Activated CD4-positive, alpha-beta T cell treated with anti-CD3 and anti-CD28 coated beads, Interleukin-2, amount 10 ng/mL, durations not matched to agents 24 days and 14 days (primary cell): ENCODE measurements at places on chromosomes 2 and 18.

GRCh38 chr2:231884438-231885140, 41.6 kb downstream of the NPPC start:
- DNase-seq, result no peak

DNA sequence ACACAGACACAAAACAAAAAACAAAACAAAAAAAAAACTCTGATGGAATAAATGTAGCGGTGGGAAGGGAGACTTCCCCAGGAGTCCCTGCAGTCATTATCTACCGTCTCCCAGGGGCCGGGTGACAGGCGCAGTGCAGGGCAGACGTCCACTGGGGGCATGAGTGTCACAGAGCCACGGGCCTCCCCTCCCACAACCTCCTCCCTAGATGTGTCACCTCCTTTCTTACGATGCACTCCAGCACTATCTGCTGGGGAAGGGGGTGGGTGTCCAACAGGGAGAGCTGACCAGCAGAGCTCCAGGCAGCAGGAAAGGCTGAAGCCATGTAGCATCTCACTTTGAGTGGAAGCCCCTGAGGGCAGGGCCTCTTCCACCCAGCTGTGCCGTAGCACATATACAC, 84.5 kb downstream of the LONRF2 start:
- DNase-seq, result no peak

DNA sequence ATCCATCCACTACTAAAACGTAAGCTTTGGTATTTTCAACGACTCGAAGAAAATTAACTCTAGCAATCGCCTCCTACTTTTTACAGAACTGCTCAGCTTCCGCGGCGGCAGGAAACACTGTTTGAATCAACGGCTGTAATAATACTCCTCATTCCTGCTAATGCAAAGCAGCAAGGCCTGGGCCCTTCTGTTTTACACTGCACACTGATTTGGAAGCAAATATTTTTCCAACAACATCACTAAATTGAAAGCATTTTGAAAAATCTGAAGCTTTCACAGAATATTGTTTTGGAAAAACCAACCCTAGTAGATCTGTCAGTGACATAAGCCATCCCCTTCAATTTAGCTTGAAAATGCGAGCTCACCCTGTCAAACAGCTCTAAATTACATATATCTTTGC, 261.2 kb downstream of the TXNL1 start:
- DNase-seq, result no peak

GRCh38 chr2:147331790-147332419, 512.9 kb upstream of the ACVR2A start:
- peak; percentile 81 for DNase-seq

- no peak for DNase-seq
Observed at GRCh38 chr18:54774981-54775665, 53.2 kb upstream of the RAB27B start.

DNA sequence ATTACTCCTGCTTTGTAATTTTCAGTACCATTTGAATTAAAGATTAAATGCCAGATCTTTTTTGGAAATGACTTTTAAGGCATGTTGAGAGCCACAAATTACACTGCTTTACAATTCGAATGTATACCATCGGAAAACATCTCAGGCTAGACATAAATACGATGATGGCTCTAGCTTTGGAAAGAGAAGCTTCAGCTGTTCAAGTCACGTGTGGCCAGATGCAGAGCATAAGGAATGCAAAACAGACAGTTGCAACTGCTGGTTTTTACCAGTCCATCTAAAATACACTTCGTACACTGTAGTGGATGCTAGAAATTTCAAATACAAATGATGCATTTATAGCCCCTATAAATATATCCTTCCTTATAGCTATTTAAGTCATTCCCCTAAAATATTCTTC, 8.0 kb downstream of the ZNF516 start:
- DNase-seq, result peak; percentile 36

DNA sequence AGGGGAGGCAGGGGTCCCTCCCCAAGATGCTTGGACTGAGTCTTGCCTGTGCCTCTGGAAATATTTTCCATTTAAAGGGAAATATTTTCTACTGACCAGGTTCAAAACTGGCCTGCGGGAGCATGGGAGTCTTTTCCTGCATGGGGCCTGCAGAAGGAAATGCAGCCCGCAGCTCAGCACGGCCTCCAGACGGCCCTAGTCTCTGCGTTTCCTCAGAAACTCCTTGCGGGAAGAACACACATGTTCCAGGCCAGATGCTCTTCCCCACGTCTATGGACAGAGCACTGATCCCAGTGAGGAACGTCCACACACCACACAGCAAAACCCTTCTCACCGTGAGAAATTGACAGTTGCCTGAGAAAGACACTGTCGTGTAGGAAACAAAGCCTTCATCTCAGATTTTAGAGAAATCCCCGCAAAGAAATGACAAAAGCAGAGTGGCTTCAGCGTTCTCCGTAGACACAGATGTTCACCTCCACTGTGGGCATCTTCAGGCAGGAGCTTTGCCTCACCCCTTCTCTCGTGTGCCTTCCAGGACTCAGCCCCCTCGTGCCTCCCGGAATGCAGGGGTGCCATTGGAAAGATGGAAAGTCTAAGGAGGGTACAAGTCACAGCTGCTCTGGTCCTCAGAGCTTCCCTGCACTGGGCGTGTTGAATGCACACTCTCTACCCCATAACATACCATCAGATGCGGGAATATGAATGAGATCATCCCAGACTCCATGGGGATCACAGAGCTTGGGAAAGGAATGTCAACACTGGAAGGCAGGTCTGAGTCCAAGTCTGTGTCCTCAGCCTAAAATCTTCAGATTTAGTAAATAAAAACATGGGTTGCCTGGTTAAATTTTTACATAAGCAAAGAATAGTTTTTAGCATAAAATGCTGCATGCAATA, 438.7 kb upstream of the SALL3 start:
- no peak for DNase-seq

- no peak for DNase-seq
Observed at GRCh38 chr2:8053216-8053615, 628.6 kb upstream of the ID2 start.

DNA sequence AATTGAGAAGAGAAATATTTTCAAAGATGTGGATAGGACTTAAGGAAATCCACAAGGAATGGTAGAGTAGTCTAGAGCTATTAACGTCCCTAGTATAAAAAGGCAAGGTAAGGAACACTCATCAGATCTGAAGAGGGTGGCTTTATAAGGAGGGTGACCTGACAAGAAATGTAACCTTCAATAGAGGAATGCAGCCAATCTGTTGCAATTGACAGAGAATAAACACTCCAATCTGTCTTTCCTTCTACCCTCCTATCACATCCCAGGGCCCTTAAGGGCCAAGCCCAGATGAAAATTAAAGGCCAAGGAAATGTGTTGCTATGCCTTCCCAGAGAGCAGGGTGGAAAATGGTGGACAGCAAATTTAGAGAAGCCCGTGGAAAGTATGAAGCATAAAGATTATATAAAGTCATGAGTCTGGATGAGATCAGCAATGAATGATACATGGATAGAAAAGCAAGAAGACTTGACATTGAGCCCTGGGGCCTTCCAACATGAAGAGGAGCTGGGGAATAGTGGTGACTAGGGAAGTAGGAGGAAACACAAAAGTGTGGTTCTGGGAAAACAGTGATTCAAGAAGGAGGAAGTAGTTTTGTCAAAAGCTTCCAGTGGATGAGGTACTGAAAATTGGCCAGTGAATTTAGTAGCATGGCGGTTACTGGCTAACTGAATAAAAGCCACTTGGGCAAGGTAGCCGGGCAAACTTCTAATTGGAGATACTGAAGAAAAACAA, 270.6 kb upstream of the TANK start:
- DNase-seq, result no peak

GRCh38 chr2:218261423-218262236, 815 bp downstream of the GPBAR1 start:
- no peak for DNase-seq

DNA sequence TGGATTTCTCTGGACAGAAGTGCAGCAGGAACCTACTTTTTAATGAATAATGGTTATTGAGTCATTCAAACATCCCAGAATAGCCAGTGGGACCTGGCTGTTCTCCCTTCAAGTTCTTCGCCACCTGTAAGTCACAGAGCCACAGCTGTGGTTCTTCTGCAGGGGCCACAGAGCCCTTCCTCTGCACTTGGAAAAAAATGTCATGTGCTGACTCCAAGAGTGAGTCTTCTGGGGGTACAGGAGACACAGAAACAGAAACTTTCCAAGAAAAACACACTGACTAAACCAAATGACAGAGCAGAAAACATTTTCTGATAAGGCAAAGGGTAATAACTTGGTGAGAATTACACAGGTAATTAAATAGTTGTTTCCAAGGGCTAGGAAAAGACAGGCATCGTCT, 68.7 kb upstream of the FN1 start:
- DNase-seq, result no peak

DNA sequence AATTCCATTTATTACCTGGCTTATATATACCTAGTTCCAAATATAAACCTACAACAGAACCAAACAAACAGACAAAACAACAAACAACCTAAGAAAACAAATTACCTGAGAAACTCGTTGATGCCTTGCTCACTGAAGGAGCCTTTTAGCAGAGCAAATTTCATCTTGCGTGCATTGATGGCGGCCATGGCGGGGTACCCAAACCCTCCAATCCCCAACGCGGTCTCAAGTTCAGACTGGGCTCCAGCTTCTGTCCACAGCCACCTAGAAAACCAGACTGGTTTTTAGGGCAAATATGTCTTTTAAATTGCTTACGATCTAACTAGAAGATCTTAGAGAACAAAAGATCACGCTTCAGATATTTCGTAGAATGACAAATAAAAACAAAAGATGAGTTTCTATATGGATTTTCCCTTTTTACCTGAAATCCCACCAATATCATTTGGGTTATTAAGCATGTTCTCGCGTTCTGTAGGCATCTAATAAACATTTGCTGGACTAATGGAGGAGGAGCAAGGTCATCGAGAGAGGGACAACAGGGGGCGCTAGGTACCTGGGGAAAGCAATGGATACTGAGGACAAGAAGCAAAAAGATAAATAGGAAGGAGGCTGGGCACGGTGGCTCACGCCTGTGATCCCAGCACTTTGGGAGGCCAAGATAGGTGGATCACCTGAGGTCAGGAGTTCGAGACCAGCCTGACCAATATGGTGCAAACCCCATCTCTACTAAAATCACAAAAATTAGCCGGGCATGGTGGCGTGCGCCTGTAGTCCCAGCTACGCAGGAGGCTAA, 25.2 kb downstream of the PDIA6 start:
- peak; percentile 65 for DNase-seq

- DNase-seq, result no peak
Observed at GRCh38 chr2:68789603-68790002, 55.0 kb downstream of the ARHGAP25 start.

GRCh38 chr2:9003366-9003615, 193 bp downstream of the MBOAT2 start:
- no peak for DNase-seq

- peak; percentile 67 for DNase-seq
Observed at GRCh38 chr2:181680055-181680936, at the start of gene NEUROD1. TSS of gene NEUROD1 (minus strand) at chr2:181680517. CDS start at chr2:181678860, 1,657 bp downstream.

- DNase-seq, result no peak
Observed at GRCh38 chr2:162070228-162070936, 3.6 kb downstream of the DPP4 start.

DNA sequence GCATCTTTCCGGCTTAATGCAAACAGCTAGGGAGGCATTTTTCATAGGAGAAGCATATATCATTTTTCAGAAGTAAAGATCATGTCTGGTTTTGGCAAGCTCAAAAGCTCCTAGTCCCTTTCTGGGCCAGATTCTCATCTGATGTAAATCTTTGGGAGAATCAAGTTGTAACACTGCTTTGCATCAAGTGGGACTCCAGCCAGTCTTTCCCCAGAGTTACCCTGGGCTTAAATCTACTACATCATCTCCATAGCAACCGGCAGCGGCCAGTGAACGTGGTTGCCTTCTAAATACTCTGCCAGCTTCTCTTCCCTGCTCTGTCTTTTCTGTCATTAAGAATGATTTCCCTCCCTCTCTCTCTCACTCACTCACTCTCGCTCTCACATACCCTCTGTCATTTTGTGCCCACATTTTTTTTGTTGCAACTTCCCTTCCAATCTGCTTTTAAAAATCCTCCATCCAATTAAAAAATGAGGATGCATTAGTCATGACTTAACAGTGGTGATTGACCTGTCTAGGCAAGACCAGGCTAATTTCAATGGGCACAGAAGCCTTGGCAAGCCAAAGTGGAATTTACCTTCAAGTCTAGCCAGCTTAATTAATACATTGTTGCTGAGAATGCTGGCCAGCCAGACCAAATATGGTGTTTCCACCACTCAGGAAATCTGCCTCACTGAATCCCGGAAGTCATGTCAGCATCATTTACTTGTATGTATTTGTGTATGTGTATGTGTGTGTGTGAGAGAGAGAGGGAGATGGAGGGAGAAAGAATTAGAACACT, 93.0 kb downstream of the NRP2 start:
- no peak for DNase-seq

- DNase-seq, result no peak
Observed at GRCh38 chr2:12774395-12774727, 57.6 kb downstream of the TRIB2 start.

DNA sequence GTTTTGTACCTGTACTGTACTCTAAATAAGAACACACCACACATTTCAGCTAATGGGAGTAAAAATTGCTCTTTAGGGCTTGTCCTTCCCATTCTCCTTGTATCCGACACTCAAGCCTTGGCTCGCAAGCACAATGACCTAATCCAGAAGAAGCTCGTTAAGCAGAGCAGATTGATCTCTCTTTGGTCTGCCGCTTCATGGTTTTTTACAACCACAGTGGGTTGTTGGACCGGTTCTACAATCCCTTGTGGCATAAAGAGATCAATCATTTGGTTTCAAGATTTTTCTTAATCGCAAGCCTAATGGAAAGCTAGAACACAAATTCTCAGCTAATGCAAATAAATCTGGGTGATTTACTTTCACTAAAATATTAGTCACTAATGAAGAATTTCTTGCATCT, 662.1 kb downstream of the LRP1B start:
- no peak for DNase-seq

- no peak for DNase-seq
Observed at GRCh38 chr2:224506494-224506893, 78.7 kb downstream of the CUL3 start.

DNA sequence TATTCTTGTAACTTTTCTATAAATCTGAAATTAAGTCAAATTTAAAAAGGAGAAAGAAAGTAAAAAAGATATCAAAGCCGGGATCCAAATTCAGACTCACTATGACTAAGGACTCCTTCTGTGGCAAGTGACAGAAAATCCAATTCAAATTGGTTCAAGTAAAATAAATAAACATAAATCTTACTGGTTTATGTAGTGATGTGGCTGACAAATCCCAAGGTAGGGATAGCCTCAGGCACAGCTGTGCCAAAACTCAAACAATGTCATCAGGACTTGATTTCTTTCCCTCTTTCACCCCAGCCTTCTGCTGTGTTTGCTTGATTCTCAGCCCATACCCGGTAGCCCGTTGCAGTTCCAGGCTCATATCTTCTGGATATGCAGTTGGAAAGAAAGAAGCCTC, 284.6 kb downstream of the SP3 start:
- DNase-seq, result no peak

DNA sequence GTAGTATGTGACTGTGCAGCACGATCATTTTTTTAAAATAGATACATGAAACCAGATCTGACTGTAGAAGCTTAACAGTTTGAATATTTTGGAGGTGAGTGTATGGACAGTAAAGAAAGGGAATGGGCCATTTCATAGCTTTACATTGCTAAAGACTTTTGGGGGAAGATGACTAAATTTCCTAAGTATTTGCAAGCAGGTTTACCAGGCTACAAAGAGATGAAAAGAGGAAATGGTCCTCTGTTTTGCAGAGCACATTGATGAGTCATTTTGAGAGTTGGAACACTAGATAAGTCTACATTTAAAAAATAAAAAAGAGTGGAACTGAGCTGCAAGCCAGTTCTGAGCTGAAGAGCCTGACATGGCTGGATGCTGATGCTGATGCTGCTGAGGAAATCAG, 115.7 kb upstream of the LRATD1 start:
- DNase-seq, result no peak

- DNase-seq, result no peak
Observed at GRCh38 chr2:217868911-217869334, 133.9 kb downstream of the TNS1 start.
